ENCODE measurements at places on chromosomes 4 and X. TPM values are rescaled to one million over a fixed set of nuclear protein-coding genes. Genes with fewer than 3 reads are reported as not detected.

- DNase-seq = no peak
Observed at GRCh38 chr4:34464196-34464595, 1780.1 kb downstream of the ARAP2 start.

GRCh38 chrX:132169554-132169953, 41.7 kb upstream of the FRMD7 start:
- DNase-seq = no peak

DNA sequence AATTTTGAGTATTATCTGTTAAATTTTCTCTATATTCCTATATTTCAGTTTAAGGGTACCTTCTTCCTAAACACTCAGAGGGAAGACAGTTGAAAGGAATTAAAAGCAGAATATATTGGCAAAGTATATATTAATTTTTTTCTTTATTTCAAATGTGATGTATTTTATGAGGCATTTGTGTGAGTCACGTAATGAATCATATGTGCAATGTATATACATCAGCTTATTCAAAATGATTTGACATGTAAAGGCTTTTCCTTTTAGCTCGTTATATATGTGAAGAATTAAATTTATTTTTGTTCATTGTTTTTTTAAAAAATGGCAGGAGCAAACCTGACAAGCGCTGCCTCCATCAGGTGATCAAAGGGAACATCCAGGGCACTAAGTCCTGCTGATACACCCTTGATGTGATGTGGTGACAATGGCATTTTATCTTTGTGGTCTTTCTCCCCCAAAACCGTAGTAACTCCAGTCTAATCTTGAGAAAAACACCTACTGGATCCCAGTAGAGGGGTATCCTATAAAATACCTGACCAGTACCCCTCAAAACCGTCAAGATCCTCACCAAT, 8.9 kb downstream of the WWC2 start:
- DNase-seq = no peak

- DNase-seq = no peak
Observed at GRCh38 chr4:41409594-41409895, 128.4 kb upstream of the LIMCH1 start.

DNA sequence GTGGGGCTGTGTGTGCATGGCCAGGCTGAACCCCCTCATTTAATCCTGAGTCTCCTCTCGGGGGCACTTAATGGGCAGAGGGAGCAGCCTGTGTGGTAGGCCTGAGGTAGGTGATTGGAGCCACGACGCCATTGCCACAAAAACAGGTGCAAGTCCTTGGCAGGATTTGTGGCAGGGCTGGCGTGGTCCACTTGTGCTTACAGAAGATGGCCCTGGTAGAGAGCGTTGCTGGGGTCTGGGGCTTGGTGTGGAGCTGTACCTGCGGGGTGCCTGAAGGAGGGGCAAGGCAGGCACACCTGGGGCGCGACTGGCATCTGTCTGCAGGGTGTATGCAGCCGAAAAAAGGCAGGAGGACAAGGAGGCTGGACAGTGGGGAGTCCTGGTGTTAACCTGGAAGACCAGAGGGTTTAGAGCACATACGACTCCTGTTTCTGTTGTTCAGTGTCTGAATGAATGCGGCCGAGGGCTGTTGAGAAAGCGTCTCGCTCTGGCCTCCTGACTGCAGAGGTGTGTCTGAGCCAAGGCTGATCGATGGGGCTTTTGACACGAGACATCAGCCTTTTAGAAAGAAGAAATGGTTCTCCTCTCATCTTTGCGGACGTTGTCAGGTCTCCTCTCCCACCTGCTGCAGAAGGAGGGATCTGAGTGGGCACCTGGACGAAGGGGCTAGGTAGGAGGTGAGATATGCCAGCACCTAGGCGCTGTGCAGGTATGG, 52.0 kb downstream of the TBC1D14 start:
- DNase-seq = no peak

GRCh38 chrX:10929747-10930146, 181.4 kb upstream of the HCCS start:
- DNase-seq = no peak

DNA sequence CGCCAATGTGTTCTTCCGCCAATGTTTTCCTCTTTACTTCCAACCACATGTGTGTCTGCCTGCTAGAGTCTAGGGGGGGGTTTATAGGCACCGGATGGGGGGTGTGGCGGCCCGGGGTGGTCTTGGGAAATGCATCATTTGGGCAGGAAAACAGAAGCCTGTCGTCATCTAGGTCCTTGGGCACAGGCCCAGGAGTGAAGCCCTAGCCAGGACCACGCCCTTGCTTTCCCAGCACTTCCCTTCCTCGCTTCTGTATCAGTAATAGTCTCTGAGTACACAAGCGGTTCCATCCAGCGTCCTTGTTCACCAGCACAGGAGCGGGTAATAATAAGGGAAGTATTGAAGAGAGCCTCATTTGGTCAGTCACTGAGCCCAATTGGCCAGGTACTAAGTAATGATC, 74.5 kb downstream of the QDPR start:
- DNase-seq = no peak

DNA sequence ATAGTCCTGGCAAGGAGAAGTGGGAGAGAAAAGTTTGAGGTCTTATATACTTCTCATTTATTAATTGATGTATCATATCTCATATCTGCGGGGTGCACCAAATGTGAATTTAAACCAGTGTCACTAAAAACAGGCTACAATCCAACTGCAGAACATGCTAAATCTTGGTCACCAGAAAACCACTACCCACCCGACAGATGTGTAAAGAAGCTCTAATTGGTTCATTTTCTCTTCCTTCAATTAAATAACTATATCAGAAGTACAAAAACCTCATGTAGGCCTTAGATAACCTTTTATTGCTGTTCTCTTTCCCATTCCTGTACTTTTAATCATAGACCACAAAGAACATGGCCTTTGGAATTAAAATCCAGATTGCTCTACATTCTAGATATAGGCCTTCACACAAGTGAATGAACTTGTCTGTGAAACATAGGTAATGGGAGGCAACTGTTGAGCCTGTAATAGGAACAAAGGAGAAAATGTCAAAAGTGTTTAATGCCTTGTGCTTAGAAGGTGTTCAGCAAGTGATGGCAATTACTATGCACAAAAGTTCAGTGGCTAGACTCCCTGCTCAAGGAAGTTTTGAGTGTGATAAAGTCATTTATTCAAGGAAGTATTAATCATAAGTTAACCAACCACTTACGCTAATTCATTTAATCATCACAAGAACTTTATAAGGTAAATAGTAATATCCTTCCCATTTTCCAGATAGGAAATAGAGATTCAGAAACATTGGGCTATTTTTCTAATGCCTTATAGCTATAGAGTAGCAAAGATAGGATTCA, 425.6 kb downstream of the INPP4B start:
- no peak for DNase-seq

USP17L11 gene
- not detected for total RNA-seq

GRCh38 chrX:48761674-48762471, at the start of gene GLOD5:
GLOD5 (plus strand) TSS chrX:48761747; CDS start chrX:48761791, 44 bp downstream.
- DNase-seq = peak; percentile 46

GRCh38 chr4:113236916-113237315, 187.5 kb downstream of the ANK2 start:
- DNase-seq = no peak

GRCh38 chr4:164615964-164616363, 138.0 kb upstream of the SMIM31 start:
- no peak for DNase-seq

ZCCHC18 gene
- total RNA-seq = 0.12 TPM

DNA sequence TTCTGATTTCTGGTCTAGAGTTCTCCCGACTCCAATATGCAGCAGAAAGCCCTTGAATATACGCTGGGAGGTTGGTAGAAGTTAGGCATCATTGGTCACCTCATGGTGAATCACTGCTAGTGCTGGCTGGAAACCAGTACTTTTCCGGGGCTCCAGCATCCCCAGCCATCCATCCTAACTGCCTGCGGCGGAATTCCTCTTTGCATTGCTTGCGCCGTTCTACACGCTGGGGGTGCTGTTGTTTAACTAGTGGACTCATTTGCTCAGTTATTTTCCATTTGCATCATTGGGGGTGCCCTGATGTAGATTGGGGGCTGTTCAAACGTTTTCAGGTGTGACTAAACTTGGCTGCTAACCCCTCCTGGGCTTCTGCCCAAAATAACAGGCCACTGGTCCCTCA, 23.3 kb upstream of the GPR50 start:
- DNase-seq = no peak

- DNase-seq = no peak
Observed at GRCh38 chr4:6749340-6750171, 33.0 kb upstream of the KIAA0232 start.

GRCh38 chr4:84778041-84778440, 188.4 kb downstream of the WDFY3 start:
- no peak for DNase-seq

RNF150 gene
- total RNA-seq = not detected

All from activated naive CD4-positive, alpha-beta T cell treated with anti-CD3 and anti-CD28 coated beads for 36 hours (primary cell).